Type B pancreatic cell (in vitro differentiated cells): ENCODE measurements at places on chromosomes 2 and 18. TPM values are rescaled to one million over a fixed set of nuclear protein-coding genes. Genes with fewer than 3 reads are reported as not detected.

DNA sequence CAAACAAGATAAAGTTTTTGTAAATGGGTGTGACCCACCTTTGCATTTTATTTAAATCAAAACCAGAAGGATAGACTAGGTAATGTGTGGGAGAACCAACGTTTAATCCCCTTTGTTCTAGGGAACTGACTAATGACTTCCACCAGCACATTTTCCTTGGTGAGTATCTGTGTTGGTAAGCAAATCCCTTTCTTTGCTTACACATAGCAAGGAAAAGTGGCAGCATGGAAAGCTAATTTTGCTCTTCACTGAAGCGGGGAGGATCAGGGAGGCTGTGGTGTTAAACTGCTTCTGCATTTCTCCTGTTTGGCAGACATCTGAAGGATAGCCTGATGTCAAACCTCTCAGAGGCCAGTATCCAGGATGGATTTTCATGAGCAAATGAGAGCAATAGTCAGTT is 331.1 kb downstream of the PTPRM start:
- no peak for DNase-seq
- no peaks in the 10 kb centered on the region for H3K27me3 ChIP-seq
- H3K4me1 ChIP-seq: no peaks in the 10 kb centered on the region
- no peak overlapping the region for H3K27ac ChIP-seq
- H3K36me3 ChIP-seq: no peaks in the 10 kb centered on the region

GRCh38 chr18:2104620-2105462 is 466.5 kb downstream of the METTL4 start:
- no peaks in the 10 kb centered on the region for H3K4me1 ChIP-seq
- no peak overlapping the region for H3K4me3 ChIP-seq
- H3K27me3 ChIP-seq: no peaks in the 10 kb centered on the region
- no peak overlapping the region for H3K27ac ChIP-seq
- no peak for DNase-seq

- H3K4me1 ChIP-seq: peaks cover under 1% of the 10 kb centered on the region
- H3K4me3 ChIP-seq: no peak overlapping the region
- H3K36me3 ChIP-seq: no peaks in the 10 kb centered on the region
- H3K27ac ChIP-seq: no peak overlapping the region
- no peak for DNase-seq
Measured at GRCh38 chr2:226489775-226490541, 309.7 kb downstream of the IRS1 start.

DNA sequence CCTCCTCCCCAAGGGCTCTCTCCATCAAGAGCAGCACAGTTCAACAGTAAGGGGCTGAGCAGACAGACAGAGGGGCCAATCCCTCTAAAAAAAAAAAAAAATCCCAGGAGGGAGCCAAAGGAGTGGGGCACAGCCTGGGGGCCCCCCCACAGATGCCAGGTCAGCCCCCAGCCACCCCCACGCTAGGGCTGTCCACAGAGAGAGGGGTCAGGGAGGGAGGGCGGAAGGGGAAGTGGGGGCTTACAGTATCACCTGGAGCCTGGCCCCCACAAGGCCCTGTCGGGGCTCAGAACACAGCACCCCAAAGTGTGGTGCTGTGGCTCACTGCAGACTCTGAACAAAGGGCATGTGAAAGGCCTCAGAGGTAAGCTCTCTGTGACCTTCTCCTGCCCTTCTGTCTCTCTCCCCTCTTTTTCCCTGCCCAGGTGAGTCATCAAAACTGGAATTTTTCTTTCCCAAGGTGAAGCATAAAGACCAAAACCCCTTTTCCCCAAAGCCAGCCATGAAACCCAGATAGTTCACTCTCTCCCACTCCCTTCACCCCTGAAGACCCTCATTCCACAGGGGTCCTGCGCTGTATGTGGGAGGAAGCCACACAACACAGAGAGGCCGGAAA is 13.9 kb downstream of the BIN1 start:
- peaks cover 48% of the 10 kb centered on the region for H3K4me1 ChIP-seq
- H3K4me3 ChIP-seq: no peak overlapping the region
- no peak for DNase-seq
- peak overlapping the region; percentile 65 for H3K27ac ChIP-seq
- H3K36me3 ChIP-seq: no peaks in the 10 kb centered on the region
- no peaks in the 10 kb centered on the region for H3K27me3 ChIP-seq

NT5DC4 gene
- total RNA-seq: not detected in 2 replicates

- no peaks in the 10 kb centered on the region for H3K36me3 ChIP-seq
- no peak for DNase-seq
- H3K4me1 ChIP-seq: peaks cover 3% of the 10 kb centered on the region
- H3K27ac ChIP-seq: no peak overlapping the region
- peak overlapping the region; percentile 41 for H3K4me3 ChIP-seq
Measured at GRCh38 chr2:232878855-232879617, 9.0 kb downstream of the SNORC start.

- H3K36me3 ChIP-seq: no peaks in the 10 kb centered on the region
- peaks cover 5% of the 10 kb centered on the region for H3K4me1 ChIP-seq
- H3K4me3 ChIP-seq: no peak overlapping the region
- DNase-seq: no peak
Measured at GRCh38 chr18:36534154-36534688, 236.7 kb downstream of the FHOD3 start.

GRCh38 chr2:215136669-215137328 is 1.6 kb downstream of the ABCA12 start:
- H3K27ac ChIP-seq: peak overlapping the region; percentile 97
- H3K4me3 ChIP-seq: peak overlapping the region; percentile 86
- no peak for DNase-seq
- peaks cover 7% of the 10 kb centered on the region for H3K4me1 ChIP-seq

DNA sequence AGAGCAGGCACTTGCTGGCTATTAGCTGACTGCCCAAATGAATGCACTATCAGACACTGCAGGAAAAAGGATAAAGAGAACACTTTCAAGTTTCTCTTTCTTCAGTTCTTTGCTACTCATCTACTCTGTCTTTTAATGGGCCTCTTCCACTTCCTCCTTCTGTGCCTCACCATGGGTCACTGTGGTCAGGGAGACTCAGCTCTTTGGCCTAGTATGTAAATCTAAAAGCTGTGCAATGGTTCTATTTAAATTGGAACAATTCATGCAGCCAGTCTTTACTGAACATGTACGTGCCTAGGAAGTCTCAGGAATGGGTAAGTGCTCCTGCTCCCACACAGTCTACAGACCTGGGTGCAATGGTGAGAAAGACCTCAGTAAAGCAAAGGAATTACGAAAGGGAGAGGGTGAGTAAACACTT is 79.1 kb upstream of the DNMT3A start:
- no peaks in the 10 kb centered on the region for H3K27me3 ChIP-seq
- H3K27ac ChIP-seq: no peak overlapping the region
- H3K36me3 ChIP-seq: peaks cover 9% of the 10 kb centered on the region

- DNase-seq: no peak
- H3K4me1 ChIP-seq: peaks cover 17% of the 10 kb centered on the region
- no peak overlapping the region for H3K27ac ChIP-seq
- H3K36me3 ChIP-seq: peaks cover 14% of the 10 kb centered on the region
- H3K4me3 ChIP-seq: no peak overlapping the region
Measured at GRCh38 chr18:9719421-9719981, 11.4 kb downstream of the RAB31 start.

- no peaks in the 10 kb centered on the region for H3K27me3 ChIP-seq
- H3K4me3 ChIP-seq: no peak overlapping the region
- no peak overlapping the region for H3K27ac ChIP-seq
Measured at GRCh38 chr2:105258835-105259350, 17.4 kb downstream of the GPR45 start.

- no peak overlapping the region for H3K27ac ChIP-seq
- H3K4me1 ChIP-seq: no peaks in the 10 kb centered on the region
- peaks cover 12% of the 10 kb centered on the region for H3K27me3 ChIP-seq
- H3K36me3 ChIP-seq: no peaks in the 10 kb centered on the region
- H3K4me3 ChIP-seq: no peak overlapping the region
Measured at GRCh38 chr18:22221350-22221749, 52.0 kb downstream of the GATA6 start.

GRCh38 chr2:99158599-99158998 is 3.8 kb downstream of the LIPT1 start:
- H3K4me3 ChIP-seq: no peak overlapping the region
- H3K27me3 ChIP-seq: no peaks in the 10 kb centered on the region
- H3K4me1 ChIP-seq: peaks cover 18% of the 10 kb centered on the region
- no peak overlapping the region for H3K27ac ChIP-seq
- peaks cover 12% of the 10 kb centered on the region for H3K36me3 ChIP-seq
- DNase-seq: no peak

DNA sequence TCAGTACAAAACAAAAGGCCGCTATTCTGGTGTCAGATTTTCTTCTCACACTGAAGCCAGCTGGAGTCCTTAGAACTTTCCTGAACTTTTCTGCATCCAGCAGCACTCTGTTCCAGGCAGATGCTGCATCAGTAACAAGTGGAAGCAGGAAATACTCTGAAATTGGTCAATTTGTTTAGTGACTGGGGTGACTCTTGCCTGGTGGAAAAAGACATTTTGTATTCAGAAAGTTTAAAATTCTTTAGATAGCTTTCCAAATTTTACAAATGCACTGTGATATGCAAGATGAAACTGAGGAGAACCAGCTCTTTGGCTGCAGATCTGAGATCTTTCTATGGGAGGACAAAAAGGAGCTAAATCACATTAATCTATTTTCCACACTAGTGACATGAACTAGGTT is 385.7 kb downstream of the NRXN1 start:
- H3K4me1 ChIP-seq: peaks cover 8% of the 10 kb centered on the region
- H3K4me3 ChIP-seq: no peak overlapping the region

- no peak overlapping the region for H3K27ac ChIP-seq
- DNase-seq: no peak
- no peaks in the 10 kb centered on the region for H3K36me3 ChIP-seq
- H3K27me3 ChIP-seq: no peaks in the 10 kb centered on the region
- H3K4me3 ChIP-seq: no peak overlapping the region
- no peaks in the 10 kb centered on the region for H3K4me1 ChIP-seq
Measured at GRCh38 chr2:157318884-157319283, 6.7 kb downstream of the ERMN start.

DNA sequence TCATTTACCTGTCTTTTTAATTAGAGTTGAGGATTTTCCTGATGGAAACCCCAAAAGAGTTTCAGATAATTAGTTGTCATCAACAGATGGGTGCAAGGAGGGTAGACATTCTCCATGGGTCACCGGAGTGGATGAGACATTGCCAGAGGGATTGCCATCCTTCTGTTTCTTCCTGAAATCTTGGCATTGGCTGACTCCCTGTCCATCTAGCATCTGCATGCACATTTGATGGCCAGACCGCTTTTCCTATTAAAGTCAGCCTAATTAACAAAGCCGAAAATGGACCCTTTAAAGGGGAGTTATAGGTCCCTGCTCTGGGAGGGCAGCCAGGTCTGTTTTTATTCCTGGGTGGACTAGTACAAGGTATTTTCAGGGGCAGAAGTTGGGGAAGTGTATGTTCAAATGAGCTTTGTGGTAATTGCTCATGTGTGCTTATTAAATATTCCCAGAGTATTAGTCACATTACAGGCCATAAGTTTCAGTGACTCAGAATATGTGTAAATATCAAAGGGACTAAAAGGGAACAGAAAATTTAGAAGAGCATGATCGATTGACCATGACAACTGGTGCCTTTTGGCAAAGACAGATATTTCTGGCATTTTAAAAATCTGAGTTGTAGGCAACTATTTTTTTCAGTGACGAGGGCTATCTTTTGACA is 209.8 kb downstream of the PHLPP1 start:
- no peaks in the 10 kb centered on the region for H3K4me1 ChIP-seq
- peak overlapping the region; percentile 48 for H3K27ac ChIP-seq
- no peaks in the 10 kb centered on the region for H3K27me3 ChIP-seq
- no peak for DNase-seq
- no peak overlapping the region for H3K4me3 ChIP-seq

GRCh38 chr2:181037922-181038321 is 57.5 kb downstream of the UBE2E3 start:
- H3K27ac ChIP-seq: no peak overlapping the region
- peaks cover 4% of the 10 kb centered on the region for H3K36me3 ChIP-seq
- H3K4me1 ChIP-seq: no peaks in the 10 kb centered on the region
- no peak for DNase-seq
- no peaks in the 10 kb centered on the region for H3K27me3 ChIP-seq

DNA sequence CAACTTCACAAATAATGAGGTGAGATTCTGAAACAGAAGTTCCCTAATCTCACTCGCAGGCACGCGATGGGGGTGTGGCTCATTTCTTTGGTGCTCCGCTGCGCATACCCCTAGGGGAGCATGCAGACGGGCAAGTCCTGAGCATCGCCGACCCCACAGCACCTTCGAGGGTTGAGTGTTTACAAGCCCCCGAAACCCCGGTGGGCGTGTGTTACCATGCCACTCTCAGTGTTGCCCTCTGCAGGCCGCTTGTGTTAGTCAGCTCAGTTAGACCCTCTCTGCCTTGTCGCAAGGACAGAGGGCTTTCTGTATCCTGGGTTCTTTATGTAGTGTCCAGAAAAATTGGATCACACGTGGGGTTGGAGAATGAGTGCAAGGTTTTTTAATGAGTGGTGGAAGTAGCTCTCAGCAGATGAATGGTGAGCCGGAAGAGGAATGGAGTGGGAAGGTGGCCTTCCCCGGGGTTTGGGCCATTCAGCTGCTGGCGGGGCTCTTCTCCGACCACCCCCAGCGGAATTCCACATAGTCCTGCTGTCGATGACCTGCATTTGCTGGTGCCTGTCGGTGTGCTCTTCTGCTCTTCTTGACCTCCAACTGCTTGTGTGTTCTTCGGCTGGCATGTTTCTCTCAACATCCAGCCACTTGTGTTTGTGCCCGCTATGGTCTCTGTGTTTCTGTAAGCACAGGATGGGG is 191.3 kb downstream of the RPRM start:
- H3K36me3 ChIP-seq: no peaks in the 10 kb centered on the region
- DNase-seq: no peak
- H3K27me3 ChIP-seq: peaks cover 3% of the 10 kb centered on the region
- H3K4me3 ChIP-seq: no peak overlapping the region
- no peak overlapping the region for H3K27ac ChIP-seq
- no peaks in the 10 kb centered on the region for H3K4me1 ChIP-seq

GRCh38 chr2:237886685-237887481 is 27.5 kb downstream of the RAMP1 start:
- no peak overlapping the region for H3K4me3 ChIP-seq
- no peak for DNase-seq
- peaks cover 6% of the 10 kb centered on the region for H3K4me1 ChIP-seq
- peaks cover 4% of the 10 kb centered on the region for H3K27me3 ChIP-seq
- no peaks in the 10 kb centered on the region for H3K36me3 ChIP-seq

DNA sequence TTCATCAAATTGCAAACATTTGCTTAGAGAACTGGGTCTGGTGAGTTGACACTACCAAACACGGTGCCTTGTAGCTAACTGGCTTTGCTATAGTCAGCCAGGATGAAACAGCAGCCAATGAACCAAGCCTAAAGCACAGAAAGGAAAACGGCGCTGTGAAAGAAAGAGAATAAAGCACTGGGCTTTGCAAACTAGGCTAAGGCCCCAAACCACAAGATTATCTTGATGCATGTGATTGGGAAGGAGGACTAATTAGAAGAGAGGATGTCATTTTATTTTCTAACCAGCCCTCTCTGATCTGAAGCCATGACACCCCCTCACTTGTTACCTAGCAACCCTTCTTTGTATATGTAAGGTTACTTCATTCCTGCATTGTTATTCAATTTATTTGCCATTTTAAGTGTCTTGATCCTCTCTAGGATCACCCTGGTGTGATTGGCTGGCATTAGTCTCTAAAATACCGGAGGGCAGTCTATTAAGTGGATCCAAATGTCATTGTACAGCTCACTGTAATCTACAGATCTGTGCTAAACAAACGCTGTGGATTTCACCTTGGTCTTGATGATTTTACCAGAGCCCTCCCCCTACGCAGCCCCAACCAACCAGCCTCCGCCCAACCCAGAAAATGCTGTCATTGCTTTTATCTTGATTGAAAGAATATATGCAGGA is 395.4 kb upstream of the ACVR2A start:
- H3K27ac ChIP-seq: peak overlapping the region; percentile 65
- peak overlapping the region; percentile 29 for H3K4me3 ChIP-seq
- peaks cover 24% of the 10 kb centered on the region for H3K4me1 ChIP-seq
